ENCODE measurements at places on chromosomes 1 and 21.
A peak's percentile ranks its signal among the peaks of the same experiment; 100 is the strongest.

DNA sequence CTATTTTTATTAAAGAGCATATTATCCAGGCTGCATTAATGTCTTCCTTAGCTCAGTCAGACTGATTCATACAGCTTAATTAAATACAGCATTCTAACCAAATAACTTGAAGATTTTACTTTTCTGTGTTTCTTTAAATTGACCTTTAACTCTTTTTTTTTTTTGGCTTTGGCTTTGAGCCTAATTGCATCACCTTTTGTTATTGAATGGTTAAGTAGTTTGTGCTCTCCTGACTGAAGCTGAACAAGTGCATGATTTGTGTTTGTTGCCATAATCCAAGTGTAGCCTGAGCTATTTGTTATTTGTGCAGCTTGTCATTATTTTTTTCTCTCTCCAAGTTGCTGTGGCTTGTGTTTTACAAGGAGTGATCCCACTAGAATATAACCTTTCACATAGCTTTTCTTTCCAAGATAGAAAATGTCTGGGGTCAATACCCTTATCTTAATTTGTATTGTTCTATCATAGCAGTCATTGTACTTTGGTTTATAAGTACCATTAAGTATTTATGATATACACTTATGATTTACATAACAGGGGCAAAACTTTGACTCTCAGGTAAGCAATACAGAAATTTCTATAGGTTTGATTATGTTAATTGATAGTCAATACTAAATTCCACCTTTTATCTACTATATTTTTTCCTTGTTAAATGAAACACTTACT lies 31.6 kb downstream of the CDC14A start:
- no peak for DNase-seq

DNA sequence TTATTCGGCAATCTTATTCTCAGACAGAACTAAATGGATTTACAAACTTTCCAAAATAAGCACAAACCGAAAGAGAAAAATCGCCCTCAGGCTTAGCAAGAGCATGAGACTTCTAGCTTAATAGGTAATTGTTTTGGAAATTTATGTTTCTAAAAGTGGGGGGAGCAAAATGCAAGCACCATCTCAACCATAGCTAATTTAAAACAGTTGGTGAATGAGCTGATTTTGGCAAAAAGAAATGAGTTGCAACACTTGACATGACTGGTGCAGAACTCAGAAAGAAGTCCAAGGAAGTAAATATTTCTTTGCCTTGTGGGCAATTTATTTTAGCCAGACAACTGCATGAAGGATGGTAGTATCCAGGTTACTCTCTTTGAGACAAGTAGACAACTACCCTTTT lies 71.5 kb upstream of the PTGFR start:
- DNase-seq, result no peak

DNA sequence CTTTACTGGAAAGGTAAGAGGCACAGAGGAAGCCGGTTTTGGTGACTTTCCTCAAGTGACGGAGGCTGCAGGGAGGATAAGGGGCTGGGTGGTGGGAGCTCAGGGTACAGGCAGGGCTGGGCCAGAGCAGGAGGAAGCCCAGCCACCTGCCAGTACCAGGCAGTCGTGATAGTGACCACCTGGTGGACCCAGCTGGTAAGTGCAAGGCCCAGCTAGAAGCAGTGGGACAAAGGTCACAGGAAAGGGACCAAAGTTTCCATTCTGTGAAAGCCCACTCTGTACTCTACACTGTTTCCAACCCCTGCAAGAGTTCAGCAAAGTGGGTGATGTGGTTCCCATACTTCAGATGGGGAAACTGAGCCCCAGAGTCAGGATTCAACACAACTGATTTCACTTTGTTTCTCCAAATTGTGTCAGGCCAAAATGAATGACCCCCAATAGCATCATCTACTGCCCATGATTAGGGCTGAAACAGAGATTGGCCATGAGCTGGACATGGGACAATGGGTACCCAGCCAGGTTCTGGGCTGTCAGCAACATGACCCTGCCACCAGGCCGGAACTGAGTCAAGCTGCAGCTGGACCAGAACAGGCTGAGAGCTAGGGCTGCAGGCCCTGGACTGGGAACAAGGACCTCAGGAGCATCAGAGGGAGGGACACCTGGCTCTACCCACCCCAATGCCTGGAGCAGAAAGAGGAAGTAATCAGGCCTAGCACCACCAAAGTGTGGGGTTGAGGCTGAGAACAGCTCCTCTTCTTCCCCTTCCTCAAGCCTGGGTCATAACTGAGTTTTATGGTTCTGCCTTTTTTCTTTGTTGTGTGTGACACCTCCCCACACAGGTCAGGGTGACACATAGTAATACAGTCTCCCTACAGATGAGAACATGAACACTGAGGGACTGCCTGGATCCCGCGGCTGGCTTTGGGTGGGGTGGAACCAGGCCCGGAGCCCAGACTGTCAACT lies 50.2 kb downstream of the KCNN3 start:
- DNase-seq, result peak; percentile 9

DNA sequence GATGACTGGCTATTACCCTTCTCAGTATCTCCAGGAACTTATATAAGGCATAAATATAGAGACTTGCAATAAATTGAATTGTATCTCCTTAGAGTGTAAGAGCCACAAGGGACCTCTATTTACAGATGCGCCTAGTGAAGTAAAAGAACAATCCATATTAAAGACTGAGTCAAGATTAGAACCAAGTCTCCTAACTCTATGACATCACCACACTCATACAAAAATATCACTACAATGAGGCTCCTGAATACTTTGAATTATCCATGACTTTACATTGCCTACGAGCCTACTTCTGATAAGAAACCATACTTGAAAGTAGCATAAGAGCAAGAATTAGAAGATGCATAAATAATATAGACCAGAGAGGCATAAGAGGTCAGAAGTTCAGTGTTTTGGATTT lies 18.8 kb downstream of the DPYD start:
- no peak for DNase-seq

DNA sequence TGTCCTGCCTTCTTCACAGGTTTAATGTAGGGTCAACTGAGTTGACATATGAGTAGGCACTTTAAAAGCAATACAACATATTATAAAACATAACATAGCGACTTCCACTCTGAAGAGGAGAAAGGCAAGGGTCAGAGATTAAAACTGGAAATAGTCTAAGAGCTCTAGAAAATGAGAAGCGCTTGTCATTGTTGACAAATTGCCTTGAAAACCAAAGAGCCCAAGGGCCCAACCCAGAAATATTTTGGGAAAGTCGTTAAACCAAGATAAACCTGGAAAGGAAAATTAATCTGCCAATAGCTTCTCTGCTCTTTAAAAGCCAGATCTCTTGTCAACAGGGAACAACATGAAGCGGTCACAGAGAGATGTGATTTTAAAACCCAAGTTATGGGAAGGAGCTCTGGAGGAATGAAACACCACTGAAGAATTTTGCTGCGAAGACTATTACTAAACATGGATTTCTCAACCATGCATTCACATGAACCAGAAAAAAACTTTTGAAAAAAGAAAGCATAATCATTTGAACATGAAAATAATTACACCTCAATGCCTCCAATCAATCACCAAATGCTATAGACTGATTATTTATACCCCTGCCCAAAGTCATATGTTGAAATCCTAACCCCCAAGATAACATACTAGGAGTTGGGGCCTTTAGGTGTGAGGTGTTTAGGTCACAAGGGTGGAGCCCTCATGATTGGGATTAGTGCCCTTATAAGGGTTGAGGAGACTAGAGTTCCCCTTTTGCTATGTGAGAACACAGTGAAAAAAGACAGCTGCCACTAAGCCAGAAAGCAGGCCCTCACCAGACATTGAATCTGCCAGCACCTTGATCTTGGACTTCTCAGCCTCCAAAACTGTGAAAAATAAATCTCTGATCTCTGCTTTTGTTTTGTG lies 33.0 kb upstream of the MTF1 start:
- no peak for DNase-seq

DNA sequence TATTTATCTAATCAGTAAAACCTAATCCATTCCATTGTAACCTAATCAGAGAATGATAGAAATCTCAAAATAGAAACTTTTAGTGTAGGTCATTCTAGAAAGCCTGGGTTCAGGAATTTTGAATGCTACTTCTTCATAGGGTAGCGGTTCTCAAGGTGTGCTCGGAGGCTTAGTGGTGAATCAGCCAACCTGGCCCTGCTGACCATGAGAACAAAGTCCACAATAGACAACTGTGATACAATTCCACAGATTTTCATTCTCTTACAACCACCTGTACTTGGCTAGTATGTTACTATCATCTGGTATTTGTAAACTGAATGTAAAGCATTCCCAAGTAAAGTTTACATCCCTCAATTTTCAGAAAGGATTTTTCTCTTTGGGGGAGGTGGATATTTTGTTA lies 7.5 kb upstream of the PUM1 start:
- DNase-seq, result no peak

DNA sequence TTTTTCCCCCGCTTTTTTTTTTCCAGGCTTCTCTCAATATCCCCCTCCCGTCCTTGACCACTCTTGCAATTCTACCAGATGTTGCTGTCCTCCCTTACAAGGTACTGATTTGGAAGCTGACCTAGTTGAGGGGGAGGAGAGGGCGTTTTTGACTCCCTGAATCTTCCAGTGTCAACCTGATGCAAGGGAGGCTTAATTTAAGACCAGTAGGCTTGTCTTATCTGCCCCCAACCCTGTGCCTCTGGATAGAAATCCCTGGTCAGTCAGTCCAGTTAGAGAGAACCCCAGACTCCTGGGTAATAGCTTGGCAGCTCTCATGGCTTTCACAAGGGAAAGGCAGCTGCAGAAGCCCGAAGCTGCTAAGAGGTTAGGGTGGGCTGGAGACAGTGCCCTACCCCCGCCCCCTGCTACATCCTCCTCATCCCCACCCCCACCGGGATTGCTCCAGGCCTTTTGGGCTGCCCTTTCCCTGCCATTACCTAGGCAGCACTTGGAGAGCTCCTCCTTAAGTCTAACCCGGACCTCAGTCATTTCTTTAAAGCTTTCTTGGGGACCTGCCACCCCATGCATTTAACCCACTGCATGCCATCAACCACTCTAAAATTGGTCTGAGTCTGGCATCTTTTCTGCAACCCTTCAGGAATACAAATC lies 3.6 kb downstream of the ACKR1 start:
- DNase-seq, result no peak

DNA sequence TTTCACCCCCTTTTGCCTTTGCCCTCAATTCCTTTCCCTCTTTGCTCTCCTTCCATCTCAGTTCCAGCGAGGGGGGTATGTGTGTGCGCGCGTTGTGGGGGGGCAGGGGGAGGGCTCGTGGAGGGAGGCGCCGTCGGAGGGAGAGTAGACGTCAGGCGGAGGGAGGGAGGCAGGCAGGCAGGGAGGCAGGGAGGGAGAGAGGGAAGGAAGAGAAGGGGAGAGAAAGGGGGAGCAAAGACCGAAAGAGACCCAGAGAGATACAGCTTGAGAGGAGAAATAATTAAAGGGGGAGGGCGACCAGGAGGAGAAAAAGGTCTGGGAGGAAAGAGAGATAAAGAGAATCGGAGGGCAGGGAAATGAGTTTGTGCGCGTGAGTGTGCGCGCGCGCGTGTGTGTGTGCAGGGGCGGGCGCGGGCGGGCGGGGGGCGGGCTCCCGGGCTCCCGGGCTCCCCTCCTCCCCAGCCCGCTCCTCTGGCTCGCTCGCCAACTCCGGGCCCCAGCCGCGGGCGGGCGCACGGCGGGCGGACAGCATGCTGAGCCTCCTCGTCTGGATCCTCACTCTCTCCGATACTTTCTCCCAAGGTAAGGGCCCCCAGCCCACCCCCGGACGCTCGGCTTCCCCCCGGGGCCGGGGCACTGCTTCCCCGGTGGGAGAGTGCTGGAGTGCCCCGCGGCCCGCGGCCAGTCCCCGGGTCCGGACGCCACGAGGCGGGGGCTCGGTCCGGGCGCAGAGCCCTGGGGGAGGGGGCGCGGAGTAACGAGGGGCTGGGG lies at the start of gene KIRREL1:
KIRREL1 (plus strand) TSS at position 499 of the 771 bp plus-strand sequence; CDS start at position 531, 32 bp downstream.
- no peak for DNase-seq

DNA sequence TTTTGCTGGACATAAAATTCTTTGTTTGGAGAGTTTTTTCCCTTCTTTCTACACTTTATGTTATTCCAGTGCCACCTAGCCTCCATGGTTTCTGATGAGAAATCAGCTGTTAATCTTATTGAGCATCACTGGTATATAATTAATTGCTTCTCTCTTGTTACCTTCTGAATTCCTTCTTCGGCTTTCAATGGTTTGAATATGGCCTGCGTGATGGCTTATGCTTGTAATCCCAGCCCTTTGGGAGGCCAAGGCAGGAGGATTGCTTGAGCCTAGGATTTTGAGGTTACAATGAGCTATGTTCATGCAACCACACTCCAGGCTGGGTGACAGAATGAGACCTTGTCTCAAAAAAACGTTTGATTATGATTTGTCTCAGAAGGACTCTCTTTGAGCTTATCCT lies 13.0 kb upstream of the CNIH4 start:
- DNase-seq, result no peak

- DNase-seq, result no peak
Observed at GRCh38 chr21:14300074-14300473, 82.9 kb downstream of the HSPA13 start.

- no peak for DNase-seq
Observed at GRCh38 chr1:9331558-9332346, 39.1 kb downstream of the SPSB1 start.

GRCh38 chr1:165356876-165357275 lies 361 bp upstream of the LMX1A start:
- no peak for DNase-seq

- DNase-seq, result peak; percentile 26
Observed at GRCh38 chr21:45892156-45892915, 89.2 kb upstream of the COL6A1 start.

DNA sequence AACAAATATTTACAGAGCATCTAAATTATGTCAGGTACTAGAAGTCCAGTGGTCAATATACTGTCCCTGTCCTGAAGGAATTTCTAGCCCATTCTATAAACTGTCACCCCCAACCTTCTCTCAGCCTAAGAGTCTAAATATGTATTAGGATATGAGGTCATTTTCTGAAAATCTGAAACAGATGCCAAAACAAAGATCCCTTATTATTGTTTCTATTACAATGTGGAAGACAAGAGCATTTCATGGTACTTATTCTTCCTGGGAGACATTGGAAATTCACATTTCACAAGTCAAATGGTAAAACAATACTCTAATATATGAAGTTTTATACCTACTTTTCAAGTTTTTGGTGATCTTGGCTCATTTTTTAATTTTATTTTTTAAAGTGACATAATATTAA lies 2.6 kb downstream of the CLCA1 start:
- DNase-seq, result no peak

DNA sequence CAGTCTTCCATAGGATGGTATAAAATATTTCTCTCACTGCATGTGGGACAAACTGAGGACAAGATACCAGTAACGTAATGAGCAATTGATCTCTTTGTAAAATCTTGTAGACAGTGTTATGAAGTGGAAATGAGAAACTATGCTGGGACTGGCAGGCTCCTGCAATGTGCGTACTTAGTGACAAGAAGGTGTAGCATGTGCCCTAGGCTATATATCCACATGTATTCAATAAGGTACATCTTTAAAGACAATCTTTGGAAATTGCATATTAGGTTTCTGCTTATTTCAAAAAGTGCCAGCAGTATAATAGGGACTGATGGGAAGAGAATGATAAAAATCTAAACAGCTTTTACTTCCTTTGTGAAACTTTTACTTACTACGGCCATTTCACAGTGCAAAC lies 81.9 kb upstream of the GREM2 start:
- no peak for DNase-seq
